ENCODE measurements at places on chromosomes 12 and 14. TPM values are rescaled to one million over a fixed set of nuclear protein-coding genes. Genes with fewer than 3 reads are reported as not detected.

The AMIGO2 gene
- total RNA-seq, result 1.3 TPM

The KCNMB4 gene
- 0.39 TPM for total RNA-seq

The FGF23 gene
- under 0.01 TPM for total RNA-seq

The STAB2 gene
- 71.1 TPM for total RNA-seq

The RTN1 gene
- under 0.01 TPM for total RNA-seq

The GPR68 gene
- 0.90 TPM for total RNA-seq

The KRT2 gene
- not detected for total RNA-seq

The NACA gene
- total RNA-seq, result 1,019 TPM

The NRIP2 gene
- not detected for total RNA-seq

The MORN3 gene
- 0.26 TPM for total RNA-seq

The AICDA gene
- not detected for total RNA-seq

All from dermis microvascular lymphatic vessel endothelial cell (primary cell).